CD14-positive monocyte (primary cell): ENCODE measurements at places on chromosomes 5 and 9. TPM values are rescaled to one million over a fixed set of nuclear protein-coding genes. Genes with fewer than 3 reads are reported as not detected.

The COL15A1 gene
- 0.03 TPM in 1 of 2 replicates, not detected in the other for polyA plus RNA-seq

The PCDHGA2 gene
- polyA plus RNA-seq, result not detected

The MROH2B gene
- not detected in 2 replicates for polyA plus RNA-seq

The DNAJC18 gene
- 2.2 TPM for polyA plus RNA-seq

The PCDHB3 gene
- not detected in 2 replicates for polyA plus RNA-seq

The SLC27A6 gene
- not detected in 2 replicates for polyA plus RNA-seq

The PRR16 gene
- 0.42 and 0.56 TPM in 2 replicates for polyA plus RNA-seq

The FAM81B gene
- polyA plus RNA-seq, result not detected

The GADD45G gene
- polyA plus RNA-seq, result 9.0 and 23.9 TPM in 2 replicates

The SYNPO gene
- not detected for polyA plus RNA-seq

The TRAF1 gene
- polyA plus RNA-seq, result 0.15 TPM

The ORM2 gene
- 0.33 TPM in 1 of 2 replicates, not detected in the other for polyA plus RNA-seq

The ENTPD2 gene
- not detected in 2 replicates for polyA plus RNA-seq

The NR5A1 gene
- not detected for polyA plus RNA-seq

The ENTREP1 gene
- not detected in 2 replicates for polyA plus RNA-seq

The GPX8 gene
- polyA plus RNA-seq, result not detected

The OR1J2 gene
- not detected for polyA plus RNA-seq

The SHISAL2B gene
- polyA plus RNA-seq, result not detected

The PCDHB10 gene
- polyA plus RNA-seq, result not detected

The PHF24 gene
- 0.04 TPM for polyA plus RNA-seq

The OR1Q1 gene
- not detected for polyA plus RNA-seq

The RASEF gene
- not detected in 2 replicates for polyA plus RNA-seq

The CCNO gene
- polyA plus RNA-seq, result not detected

The RMRP gene
- not detected in 2 replicates for polyA plus RNA-seq

The ZNF883 gene
- 0.29 TPM for polyA plus RNA-seq
